ENCODE measurements at places on chromosomes 4 and X.

- no peak for DNase-seq
Measured at GRCh38 chr4:13193662-13194061, 290.5 kb downstream of the RAB28 start.

DNA sequence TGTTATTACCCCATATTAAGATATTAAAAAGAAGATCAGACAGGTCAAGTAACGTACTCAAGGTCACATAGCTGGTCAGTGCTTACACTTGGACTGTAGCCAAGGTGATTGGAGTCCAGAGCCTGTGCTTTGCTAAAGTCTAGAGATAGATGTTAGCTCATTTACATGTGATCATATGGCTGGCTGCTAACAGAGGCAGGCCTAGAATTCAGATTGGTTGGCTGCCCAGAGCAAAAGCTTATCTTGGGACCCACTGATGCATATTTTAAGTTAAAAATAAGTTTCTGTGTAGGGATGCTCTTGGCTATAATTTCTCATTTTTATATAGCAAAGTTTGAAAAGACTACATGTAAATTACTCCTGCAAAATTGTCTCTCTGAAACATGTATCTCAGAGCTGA lies 18.1 kb upstream of the EXOC1L start:
- DNase-seq = no peak

- DNase-seq = no peak
Measured at GRCh38 chrX:94830717-94831116, 1156.7 kb downstream of the FAM133A start.

GRCh38 chr4:53228036-53228435 lies 137.8 kb downstream of the SCFD2 start:
- no peak for DNase-seq

DNA sequence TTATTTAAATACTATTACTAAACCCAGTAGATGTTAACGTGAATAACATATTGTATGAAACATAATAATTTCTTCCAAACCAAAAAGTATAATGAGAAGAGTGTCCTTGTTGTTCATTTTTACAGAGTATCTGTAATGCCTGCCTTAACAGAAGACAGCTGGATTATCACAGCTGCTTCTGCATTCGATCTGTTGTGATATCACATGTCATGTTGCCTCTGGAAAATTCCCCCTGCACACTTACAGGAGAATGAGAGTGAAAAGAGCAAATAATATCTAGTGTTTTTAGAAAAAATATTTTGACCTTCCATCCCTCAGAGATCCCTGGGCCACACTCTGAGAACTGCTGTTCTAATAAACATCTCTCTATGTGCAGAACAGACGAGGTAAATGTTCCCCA lies 240.1 kb upstream of the NOCT start:
- no peak for DNase-seq

GRCh38 chrX:7953446-7953845 lies 26.2 kb upstream of the PNPLA4 start:
- no peak for DNase-seq
